AG04449 (cell line): ENCODE measurements at places on chromosomes 2 and 18.

GRCh38 chr2:127508631-127509034, 17.7 kb downstream of the IWS1 start:
- DNase-seq = peak; percentile 98

- DNase-seq = peak; percentile 84
Observed at GRCh38 chr2:216372761-216373291, 543 bp upstream of the MARCHF4 start.

DNA sequence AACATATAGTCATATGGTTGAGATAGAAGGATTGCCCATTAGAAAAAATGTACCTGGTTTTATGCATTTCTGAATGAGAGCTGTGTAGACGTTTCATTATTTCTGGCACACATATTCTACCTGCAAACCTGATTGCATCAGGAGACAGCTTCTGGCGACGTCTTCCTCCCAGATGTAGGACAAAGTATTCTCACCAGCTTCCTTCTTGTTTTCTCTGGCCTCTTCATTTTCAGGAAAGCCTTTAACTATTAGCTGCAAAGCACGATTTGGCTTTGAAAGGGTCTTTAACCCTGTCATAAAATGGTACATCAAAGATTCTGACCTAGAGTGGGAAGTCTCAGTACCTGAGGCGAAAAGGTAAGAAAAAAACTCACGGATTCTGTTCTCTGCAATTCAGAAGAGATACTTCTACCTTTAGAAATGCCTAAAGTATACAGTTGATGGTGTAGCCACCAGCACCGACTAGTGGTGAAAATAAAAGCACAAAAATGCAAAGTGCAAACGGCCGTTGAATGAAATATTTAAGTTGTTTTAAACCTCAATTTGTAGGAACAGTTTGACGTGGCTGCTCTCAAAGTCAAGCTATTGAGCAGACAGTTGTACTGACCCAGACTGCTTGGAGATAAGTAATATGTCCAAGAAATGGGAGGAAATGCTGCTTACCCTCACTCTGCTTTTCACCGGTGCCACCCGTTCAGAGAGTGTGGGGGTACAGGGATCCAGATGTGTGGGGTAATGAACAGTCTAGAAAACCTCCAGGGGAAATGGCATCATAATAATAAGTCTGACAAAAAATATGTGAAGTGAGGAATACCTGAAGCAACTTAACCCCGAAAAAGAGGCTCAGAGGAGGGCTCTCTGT, 20.2 kb downstream of the IL18RAP start:
- no peak for DNase-seq

- DNase-seq = no peak
Observed at GRCh38 chr2:25618676-25619075, 54.7 kb downstream of the DTNB start.

GRCh38 chr2:70641263-70641784, 87.7 kb upstream of the TGFA start:
- no peak for DNase-seq

GRCh38 chr18:55386545-55386944, 201.4 kb downstream of the TCF4 start:
- DNase-seq = no peak

DNA sequence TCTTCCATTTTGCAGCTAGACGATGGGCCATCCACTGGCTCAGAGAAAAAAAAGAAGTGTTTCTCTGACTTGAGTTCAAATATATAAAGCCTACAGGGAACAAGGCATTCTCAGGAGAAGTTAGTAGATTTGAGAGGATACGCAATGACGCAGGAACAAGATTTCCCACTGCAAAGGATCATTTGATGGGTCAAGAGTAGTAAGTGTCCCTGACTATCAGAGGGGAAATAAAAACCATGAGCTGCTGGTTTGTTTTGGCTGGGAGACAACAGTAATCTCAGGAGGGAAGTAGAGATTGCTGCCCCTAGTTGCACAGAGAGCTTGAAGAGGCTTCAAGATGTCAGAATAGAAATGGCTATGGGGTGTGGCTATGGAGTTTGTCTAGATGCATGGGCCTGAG, 22.3 kb upstream of the MYO1B start:
- no peak for DNase-seq

GRCh38 chr2:145777297-145777696, 1257.4 kb upstream of the ZEB2 start:
- DNase-seq = no peak

- DNase-seq = no peak
Observed at GRCh38 chr2:217552081-217552480, 450.7 kb downstream of the TNS1 start.

GRCh38 chr2:241456546-241456945, 51.8 kb downstream of the STK25 start:
- no peak for DNase-seq

- no peak for DNase-seq
Observed at GRCh38 chr2:239462191-239462515, 61.3 kb upstream of the HDAC4 start.

GRCh38 chr2:55916473-55917049, 7.0 kb downstream of the EFEMP1 start:
- no peak for DNase-seq

GRCh38 chr2:177313162-177313781, 48.7 kb upstream of the NFE2L2 start:
- DNase-seq = no peak

- DNase-seq = no peak
Observed at GRCh38 chr18:10570622-10571021, 44.8 kb downstream of the NAPG start.

GRCh38 chr2:173187941-173188788, 112.5 kb downstream of the MAP3K20 start:
- DNase-seq = no peak

DNA sequence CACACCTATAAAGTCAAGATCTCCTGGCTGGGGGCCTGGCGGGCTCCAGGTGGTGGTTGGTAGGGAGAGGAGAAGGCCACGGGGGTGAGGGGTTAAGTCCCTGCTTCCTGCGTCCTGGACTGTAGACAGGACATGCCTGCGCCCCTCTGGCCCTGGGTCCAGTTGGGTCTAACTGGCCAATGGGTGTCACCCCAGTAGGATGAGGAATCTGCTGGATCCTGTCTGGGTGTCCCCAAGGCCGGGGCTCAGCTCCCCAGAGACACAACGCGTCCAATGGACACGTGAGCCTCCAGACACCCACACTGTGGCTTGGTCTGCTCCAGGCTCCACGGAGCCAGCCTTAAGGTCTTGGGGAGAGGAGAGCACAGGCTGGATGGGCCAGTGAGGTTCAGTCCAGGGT, 19.6 kb downstream of the AQP12A start:
- no peak for DNase-seq

- no peak for DNase-seq
Observed at GRCh38 chr2:28135324-28135723, 244.8 kb downstream of the BABAM2 start.

DNA sequence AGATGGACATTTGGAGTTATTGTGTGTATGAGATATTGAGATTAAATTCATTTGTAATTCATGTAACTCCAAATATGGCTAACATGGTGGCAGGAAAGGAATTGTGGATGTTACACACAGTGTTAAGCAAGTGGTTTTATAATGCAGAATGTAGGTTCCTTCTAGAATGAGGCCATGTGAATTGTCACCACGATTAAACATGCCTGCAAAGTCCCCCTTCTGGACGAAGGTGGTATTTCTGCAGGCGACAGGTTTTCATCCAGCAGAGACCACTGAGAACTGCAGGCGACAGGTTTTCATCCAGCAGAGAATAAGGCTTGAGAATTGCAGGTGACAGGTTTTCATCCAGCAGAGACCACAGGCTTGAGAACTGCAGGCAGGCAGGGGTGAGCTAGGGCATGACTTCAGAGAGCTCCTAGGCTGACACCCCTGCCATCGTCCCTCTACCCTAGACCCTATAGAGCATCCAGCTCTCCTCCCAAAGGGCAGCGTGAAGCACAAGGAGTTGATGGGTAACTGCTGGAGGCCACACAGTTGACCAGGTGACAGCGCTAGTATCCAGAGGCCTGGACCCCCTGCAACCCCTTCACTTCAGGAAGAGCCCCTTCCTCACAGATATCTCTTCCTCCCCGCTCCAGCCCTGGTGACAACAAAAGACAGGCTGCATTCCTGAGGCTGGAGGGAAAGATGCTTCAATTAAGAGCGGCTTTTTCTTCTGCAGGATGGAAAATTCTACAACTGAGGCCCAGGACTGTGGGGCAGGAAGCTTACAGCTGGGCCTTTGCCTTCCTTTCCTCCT, 175.8 kb downstream of the LOXHD1 start:
- DNase-seq = no peak

DNA sequence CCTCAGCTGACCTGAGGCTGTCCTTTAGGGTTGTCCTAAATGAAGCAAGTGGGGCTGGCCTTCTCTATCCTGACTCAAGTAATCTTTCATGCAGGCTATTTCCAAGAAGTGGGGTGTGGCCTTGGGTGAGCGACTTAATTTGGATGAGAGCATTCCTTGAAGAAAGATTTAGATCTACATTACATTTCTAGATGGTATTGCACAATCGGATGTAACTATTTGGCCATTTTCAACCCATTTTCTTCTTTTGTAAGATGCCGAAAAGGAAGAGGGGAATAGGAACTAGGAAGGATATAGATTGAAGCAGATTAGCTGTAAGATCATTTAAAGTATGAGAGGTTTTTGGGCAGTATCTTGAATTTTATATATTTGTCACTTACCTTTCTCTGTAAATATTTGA, 746.3 kb downstream of the MBD2 start:
- no peak for DNase-seq

DNA sequence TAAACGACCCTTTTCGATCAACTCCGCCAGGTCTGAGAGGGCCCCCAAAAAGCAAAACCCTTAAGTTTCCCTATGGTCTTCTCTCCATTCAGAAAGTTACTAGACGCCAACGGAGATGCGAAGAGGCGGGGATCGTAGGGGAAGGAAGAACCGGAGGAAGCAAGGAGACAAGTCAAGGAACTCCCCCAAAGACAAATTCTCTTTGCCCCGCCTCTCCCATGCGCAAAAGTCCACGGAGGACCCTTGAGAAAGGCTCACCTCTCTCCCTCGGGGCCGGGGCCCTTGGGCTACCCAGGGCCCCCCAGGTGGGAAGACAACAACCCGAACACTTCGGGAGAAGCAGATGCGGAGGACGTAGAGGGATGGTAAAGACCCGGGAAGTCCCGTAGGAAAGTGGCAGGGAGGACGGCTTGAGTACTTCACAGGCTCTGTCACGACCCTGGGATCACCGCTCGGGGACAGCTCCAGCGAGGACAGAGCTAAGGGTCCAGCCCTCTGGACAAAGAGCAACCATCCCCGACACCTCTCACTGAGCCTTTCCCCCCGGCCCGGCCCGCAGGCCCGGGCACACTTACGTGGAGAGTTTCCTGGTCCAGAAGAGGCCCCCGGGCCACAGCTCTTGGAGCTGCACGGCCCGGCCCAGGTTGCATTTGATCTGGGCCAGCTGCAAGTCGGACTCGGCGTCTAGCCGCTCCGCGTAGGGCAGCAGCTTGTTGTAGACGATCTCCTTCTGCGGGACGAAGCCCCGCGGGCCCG, 647 bp downstream of the PSME4 start:
- DNase-seq = no peak

- no peak for DNase-seq
Observed at GRCh38 chr18:22604986-22605421, 187.3 kb upstream of the CTAGE1 start.

- DNase-seq = no peak
Observed at GRCh38 chr2:45843136-45843535, 191.7 kb downstream of the PRKCE start.

- no peak for DNase-seq
Observed at GRCh38 chr2:17538844-17539554, 1.5 kb upstream of the VSNL1 start.

DNA sequence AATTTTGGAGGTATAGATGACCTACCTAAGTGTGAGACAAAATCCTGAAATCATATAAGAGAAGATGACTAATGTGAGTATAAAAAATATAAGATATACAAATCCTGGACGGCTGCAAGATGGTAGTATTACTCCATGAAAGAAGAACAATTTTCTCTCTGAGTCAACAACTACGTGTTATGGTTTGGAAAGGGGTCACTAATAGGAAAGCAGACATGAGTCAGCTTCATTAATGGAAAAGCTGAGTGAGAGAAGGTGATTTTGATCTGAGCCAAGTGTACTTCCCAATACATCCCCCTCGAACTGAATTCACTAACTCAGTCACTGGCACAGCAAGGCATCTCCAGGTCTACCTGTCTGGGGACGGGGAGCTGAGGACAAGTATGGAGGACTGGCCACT, 20.1 kb upstream of the SELENOI start:
- DNase-seq = no peak

DNA sequence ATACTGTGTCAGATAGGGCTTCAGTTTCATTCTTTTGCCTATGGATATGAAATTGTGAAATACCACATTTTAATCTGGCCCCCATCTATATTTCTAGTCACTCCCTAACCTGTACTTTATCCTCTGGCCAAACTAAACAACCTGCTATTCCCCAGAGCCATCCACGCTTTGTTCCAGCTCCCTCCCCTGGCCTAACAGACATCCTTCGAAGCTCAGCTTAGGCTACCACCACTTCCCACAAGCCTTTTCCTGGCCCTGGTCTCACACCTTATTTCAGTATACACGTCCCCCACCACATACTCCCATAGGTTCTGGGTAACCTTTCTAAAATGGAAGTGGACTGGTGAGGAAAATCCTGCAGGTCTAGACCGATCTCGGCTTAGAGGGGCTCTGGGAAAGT, 55.4 kb downstream of the MAP4K3 start:
- no peak for DNase-seq

- DNase-seq = no peak
Observed at GRCh38 chr18:48950536-48951447, at the start of gene SMAD7. Gene SMAD7, minus strand, starts transcription at chr18:48950965. Its CDS starts 541 bp downstream, at chr18:48950424.

DNA sequence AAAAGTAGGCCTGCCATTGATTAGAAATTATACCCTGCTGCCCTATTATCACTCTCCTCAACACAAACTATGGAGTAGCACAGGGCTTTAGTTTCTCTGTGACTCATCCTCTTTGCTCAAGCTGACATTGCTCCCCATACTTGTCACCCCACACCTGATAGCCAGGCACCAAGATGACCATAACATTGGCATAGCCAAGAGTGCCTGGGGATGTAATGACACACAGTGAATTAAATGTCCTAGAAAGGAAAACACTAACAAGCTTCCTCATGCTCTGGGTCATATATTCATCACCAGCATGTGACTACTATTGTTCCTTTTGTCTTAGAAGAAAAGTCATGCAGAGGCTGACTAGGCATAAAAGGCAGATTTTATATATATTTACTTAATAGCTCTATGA, 137.8 kb upstream of the RND3 start:
- no peak for DNase-seq
